ENCODE measurements at places on chromosomes 1 and 21. TPM values are rescaled to one million over a fixed set of nuclear protein-coding genes. Genes with fewer than 3 reads are reported as not detected.

GRCh38 chr1:203166192-203166940, 9.3 kb downstream of the MYBPH start:
- no peaks in the 10 kb centered on the region for H3K27me3 ChIP-seq
- H3K4me3 ChIP-seq = no peak overlapping the region
- no peaks in the 10 kb centered on the region for H3K4me1 ChIP-seq

The CAMK1G gene
- 5.6 TPM for total RNA-seq

The SERTAD4 gene
- total RNA-seq = 6.4 TPM

GRCh38 chr21:25635310-25635709, 3.7 kb upstream of the JAM2 start:
- no peaks in the 10 kb centered on the region for H3K36me3 ChIP-seq
- no peaks in the 10 kb centered on the region for H3K27me3 ChIP-seq
- no peak for DNase-seq
- H3K27ac ChIP-seq = no peak overlapping the region
- H3K4me1 ChIP-seq = peaks cover 8% of the 10 kb centered on the region

The RNU1-3 gene
- total RNA-seq = under 0.01 TPM

The MYOC gene
- total RNA-seq = 11.4 TPM

GRCh38 chr1:183807549-183808168, 2.7 kb downstream of the RGL1 start:
- H3K4me1 ChIP-seq = no peaks in the 10 kb centered on the region
- H3K36me3 ChIP-seq = no peaks in the 10 kb centered on the region
- H3K27me3 ChIP-seq = no peaks in the 10 kb centered on the region
- DNase-seq = no peak
- H3K27ac ChIP-seq = no peak overlapping the region

The CYP4A11 gene
- not detected for total RNA-seq

DNA sequence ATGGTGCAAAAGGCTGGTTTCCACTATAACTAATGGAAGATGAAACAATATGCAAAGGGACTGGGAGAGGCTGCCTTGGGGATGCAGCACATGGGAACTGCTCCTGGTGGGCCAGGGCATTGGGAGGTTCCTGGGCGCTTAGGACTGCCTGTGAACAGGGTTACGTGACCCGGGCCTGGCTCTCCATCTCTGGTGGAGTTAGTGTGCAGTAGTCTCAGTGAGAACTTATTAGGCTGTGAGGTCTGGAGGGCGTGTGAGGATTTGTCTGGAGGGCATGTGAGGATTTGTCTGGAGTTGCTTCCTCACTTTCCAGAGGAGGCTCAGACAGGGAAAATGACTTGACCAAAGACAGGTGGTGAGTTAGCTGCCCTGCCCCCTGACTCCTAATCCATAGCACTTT, 1.5 kb upstream of the ETV3L start:
- no peak for DNase-seq
- H3K4me1 ChIP-seq = no peaks in the 10 kb centered on the region
- H3K36me3 ChIP-seq = no peaks in the 10 kb centered on the region
- H3K4me3 ChIP-seq = no peak overlapping the region

The BSND gene
- total RNA-seq = not detected

- H3K36me3 ChIP-seq = no peaks in the 10 kb centered on the region
- H3K27me3 ChIP-seq = no peaks in the 10 kb centered on the region
- H3K4me1 ChIP-seq = no peaks in the 10 kb centered on the region
- no peak for DNase-seq
- H3K4me3 ChIP-seq = no peak overlapping the region
Observed at GRCh38 chr1:165330483-165330882, 26.0 kb downstream of the LMX1A start.

GRCh38 chr1:40014253-40014706, 26.2 kb upstream of the CAP1 start:
- no peak overlapping the region for H3K4me3 ChIP-seq
- DNase-seq = no peak
- H3K36me3 ChIP-seq = no peaks in the 10 kb centered on the region
- H3K4me1 ChIP-seq = no peaks in the 10 kb centered on the region
- no peaks in the 10 kb centered on the region for H3K27me3 ChIP-seq

- no peak overlapping the region for H3K4me3 ChIP-seq
- H3K27me3 ChIP-seq = no peaks in the 10 kb centered on the region
- H3K27ac ChIP-seq = no peak overlapping the region
- H3K4me1 ChIP-seq = no peaks in the 10 kb centered on the region
Observed at GRCh38 chr1:246907472-246907871, 24.3 kb downstream of the AHCTF1 start.

- no peaks in the 10 kb centered on the region for H3K27me3 ChIP-seq
- no peaks in the 10 kb centered on the region for H3K36me3 ChIP-seq
- H3K4me3 ChIP-seq = no peak overlapping the region
- H3K4me1 ChIP-seq = no peaks in the 10 kb centered on the region
Observed at GRCh38 chr1:25642574-25643108, 26.1 kb downstream of the MAN1C1 start.

The ADAMTS1 gene
- total RNA-seq = 194 TPM

The C8B gene
- not detected for total RNA-seq

- H3K27ac ChIP-seq = no peak overlapping the region
- DNase-seq = no peak
- H3K4me3 ChIP-seq = no peak overlapping the region
- H3K36me3 ChIP-seq = no peaks in the 10 kb centered on the region
- no peaks in the 10 kb centered on the region for H3K27me3 ChIP-seq
- H3K4me1 ChIP-seq = no peaks in the 10 kb centered on the region
Observed at GRCh38 chr1:176854758-176855745, 309.5 kb downstream of the ASTN1 start.

The OR2L3 gene
- not detected for total RNA-seq

- H3K36me3 ChIP-seq = no peaks in the 10 kb centered on the region
- H3K27ac ChIP-seq = peak overlapping the region; percentile 48
- peak; percentile 28 for DNase-seq
Observed at GRCh38 chr1:67441183-67441582, 11.0 kb upstream of the SERBP1 start.

GRCh38 chr1:19640363-19641316, 3.5 kb upstream of the NBL1 start:
- peaks cover under 1% of the 10 kb centered on the region for H3K4me1 ChIP-seq
- H3K27ac ChIP-seq = no peak overlapping the region
- H3K4me3 ChIP-seq = no peak overlapping the region
- H3K36me3 ChIP-seq = no peaks in the 10 kb centered on the region

- H3K27ac ChIP-seq = no peak overlapping the region
- no peak for DNase-seq
- H3K27me3 ChIP-seq = no peaks in the 10 kb centered on the region
- no peaks in the 10 kb centered on the region for H3K4me1 ChIP-seq
- H3K36me3 ChIP-seq = no peaks in the 10 kb centered on the region
- no peak overlapping the region for H3K4me3 ChIP-seq
Observed at GRCh38 chr21:25409978-25410377, 197.3 kb downstream of the MRPL39 start.

DNA sequence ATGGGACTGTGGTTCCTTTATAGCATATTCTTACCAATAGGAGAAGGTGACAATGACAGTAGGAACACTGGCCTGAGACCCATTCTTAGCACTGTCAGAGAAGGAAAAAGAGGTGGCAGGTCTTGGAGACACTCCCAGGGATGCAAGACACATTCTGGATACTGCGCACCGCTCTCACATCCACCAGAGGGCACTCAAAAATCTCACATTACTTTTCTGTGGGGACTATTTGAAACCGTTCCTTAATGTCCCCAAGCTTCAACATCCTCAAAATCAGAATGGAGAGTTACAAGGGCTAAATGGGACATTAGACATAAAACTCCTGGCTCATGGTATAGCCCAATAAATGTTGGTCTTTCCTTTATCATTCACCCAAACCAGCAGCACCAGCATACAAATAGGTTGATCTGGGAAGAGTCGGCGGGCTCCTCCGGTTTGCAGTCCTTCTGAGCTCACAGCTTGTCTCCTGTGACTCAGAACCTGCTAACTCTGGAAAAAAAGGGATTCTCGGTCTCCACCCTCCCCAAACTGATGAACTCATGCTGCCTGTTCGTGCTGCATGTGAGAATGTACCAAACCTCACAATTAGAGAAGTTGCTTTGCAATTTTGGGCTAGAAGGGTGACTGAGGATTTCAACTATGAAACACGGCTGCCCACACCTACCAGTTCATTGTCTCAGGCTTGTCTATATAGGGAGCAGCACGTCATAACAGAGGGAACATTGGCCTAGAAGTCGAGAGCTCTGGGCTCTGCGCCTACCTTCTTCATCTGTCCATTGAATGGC, 40.2 kb downstream of the IL12RB2 start:
- peak; percentile 21 for DNase-seq
- no peaks in the 10 kb centered on the region for H3K4me1 ChIP-seq
- no peaks in the 10 kb centered on the region for H3K27me3 ChIP-seq
- no peak overlapping the region for H3K4me3 ChIP-seq

DNA sequence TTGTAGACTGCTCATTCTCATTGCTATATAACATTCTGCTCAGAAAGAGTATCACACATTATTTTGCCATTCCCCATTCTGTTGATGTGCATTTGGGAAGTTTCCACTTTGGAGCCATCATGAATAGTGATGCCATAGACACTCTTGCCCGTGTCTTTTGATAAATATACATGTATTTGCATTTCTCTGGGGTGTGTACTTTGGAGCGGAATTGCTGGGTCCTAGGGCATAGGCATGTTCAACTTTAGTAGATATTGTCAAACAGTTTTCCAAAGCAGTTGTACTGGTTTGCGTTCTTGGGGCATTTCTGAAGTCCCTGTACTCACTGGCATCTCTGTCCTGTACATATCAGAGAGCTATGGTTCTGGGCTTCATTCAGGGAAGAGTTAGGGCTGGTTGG, 52.1 kb downstream of the PIK3CD start:
- H3K27me3 ChIP-seq = no peaks in the 10 kb centered on the region
- no peaks in the 10 kb centered on the region for H3K4me1 ChIP-seq
- H3K36me3 ChIP-seq = no peaks in the 10 kb centered on the region
- H3K27ac ChIP-seq = no peak overlapping the region
- no peak for DNase-seq
- H3K4me3 ChIP-seq = no peak overlapping the region

The CYP2J2 gene
- 0.28 TPM for total RNA-seq

GRCh38 chr1:26110731-26111529, 694 bp upstream of the PDIK1L start:
- H3K27me3 ChIP-seq = no peaks in the 10 kb centered on the region
- no peaks in the 10 kb centered on the region for H3K36me3 ChIP-seq
- H3K27ac ChIP-seq = peak overlapping the region; percentile 97

The CD48 gene
- 3.7 TPM for total RNA-seq

DNA sequence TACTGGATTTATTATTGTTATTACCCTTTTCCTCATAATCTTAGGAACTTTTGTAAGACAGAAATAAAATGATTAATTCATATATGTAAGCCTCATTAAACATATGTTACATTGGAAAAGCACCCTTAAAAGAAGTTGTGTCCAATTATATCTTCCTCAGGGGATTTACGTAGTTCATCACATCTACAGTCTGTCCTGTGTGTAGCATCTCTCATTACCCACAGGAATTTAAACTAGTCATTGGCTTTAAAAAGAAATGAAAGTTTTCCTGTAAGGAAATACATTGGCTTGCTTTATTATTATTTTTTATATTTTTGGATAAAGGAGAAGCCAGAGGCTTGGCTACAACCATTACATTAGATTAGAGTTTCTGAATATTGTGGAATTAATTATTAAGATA, 56.1 kb downstream of the SWT1 start:
- no peaks in the 10 kb centered on the region for H3K4me1 ChIP-seq
- no peak overlapping the region for H3K4me3 ChIP-seq
- no peaks in the 10 kb centered on the region for H3K27me3 ChIP-seq

The TNFSF18 gene
- not detected for total RNA-seq

The OTUD7B gene
- total RNA-seq = 42.3 TPM

GRCh38 chr1:56806804-56807203, 12.4 kb downstream of the FYB2 start:
- no peak overlapping the region for H3K27ac ChIP-seq
- H3K4me3 ChIP-seq = no peak overlapping the region
- no peaks in the 10 kb centered on the region for H3K4me1 ChIP-seq
- no peak for DNase-seq

DNA sequence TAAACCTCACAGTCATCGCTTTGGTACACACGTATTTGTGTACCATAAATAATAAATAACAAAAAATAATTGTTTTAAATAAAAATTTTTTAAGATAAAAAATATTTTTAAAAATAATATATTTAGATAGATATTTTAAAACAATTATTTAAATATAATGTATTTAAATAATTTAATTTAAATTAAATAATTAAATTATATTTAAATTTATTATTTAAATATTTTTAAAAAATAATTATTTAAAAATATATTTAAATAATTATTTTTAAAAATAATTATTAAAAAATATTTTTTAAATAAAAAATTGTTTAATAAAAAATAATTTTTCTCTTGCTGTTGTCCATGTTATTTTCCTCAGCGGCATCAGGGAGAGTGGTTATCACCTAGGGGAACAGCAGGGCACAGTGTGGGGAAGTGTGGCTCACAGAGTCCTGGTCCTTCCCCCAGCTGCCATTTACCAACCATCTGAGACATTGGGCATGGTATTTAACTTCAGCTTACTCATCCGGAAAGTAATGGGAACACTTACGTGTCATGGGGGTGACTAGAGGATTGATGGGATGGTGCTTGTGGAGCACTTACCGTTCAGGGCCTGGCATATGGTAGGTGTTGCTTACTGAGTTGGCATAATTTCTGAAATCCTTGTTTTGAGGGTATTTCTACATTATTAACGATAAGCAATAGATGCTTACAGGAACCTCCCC, 92.9 kb upstream of the TSPAN2 start:
- H3K4me3 ChIP-seq = no peak overlapping the region
- no peak overlapping the region for H3K27ac ChIP-seq
- no peak for DNase-seq
- no peaks in the 10 kb centered on the region for H3K4me1 ChIP-seq

The GFI1 gene
- total RNA-seq = 0.26 TPM

The SRM gene
- total RNA-seq = 35.0 TPM

GRCh38 chr1:201511396-201511940, 4.5 kb upstream of the CSRP1 start:
- no peaks in the 10 kb centered on the region for H3K36me3 ChIP-seq
- H3K27me3 ChIP-seq = no peaks in the 10 kb centered on the region
- peak; percentile 34 for DNase-seq
- no peak overlapping the region for H3K4me3 ChIP-seq
- H3K27ac ChIP-seq = peak overlapping the region; percentile 97

The ELAPOR1 gene
- total RNA-seq = 0.29 TPM

DNA sequence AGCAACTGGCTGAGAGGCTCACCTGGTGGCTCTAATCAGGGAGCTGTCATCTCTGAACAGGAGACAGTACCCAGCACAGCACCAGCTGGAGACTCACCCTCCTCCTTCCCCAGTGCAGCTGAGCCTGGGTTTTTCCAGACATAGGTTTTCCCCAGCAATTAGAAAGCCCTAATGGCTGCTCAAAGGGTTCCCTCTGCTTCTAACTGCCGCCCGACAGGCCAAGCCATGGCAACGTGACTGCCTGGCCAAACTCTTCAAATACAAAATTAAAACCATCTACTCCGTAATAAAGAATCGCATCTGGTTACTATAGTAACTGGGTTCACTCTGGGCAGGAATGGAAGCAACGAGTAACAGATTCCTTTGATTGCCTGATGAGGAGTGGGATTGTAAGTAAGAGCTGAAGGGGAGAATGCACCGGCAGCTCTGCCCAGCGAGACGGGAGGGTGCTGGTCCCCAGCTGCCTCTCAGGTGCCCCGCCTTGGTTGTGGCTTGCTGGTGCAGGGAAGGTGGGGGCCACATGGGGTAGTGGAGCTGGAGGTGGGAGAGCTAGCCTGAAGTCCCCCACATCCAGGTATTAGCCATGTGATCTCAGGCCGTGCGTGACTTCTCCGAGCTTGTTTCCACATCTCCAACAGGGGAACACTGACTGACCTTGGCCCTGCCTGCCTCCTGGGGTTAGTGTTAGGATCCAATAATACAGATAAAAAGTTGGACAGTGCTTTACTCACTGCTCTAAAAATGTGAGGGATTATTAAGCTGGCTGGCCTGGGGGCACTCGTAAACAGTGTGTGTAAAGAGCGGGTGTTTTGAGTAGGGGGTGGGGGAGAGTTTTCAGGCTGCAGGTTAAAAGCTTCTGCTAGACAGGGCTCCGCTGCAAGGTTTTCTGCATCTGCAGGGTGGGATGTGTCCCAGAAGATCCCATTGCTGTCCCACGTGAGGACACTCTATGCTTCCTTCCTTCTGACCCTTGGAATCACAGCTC, 94.2 kb downstream of the KCNN3 start:
- H3K27me3 ChIP-seq = no peaks in the 10 kb centered on the region
- no peak overlapping the region for H3K27ac ChIP-seq

All from uterus (tissue), 4 donors.